ENCODE measurements at places on chromosomes 2 and 18.

- DNase-seq, result no peak
Observed at GRCh38 chr18:24185805-24186204, 46.9 kb downstream of the CABYR start.

- no peak for DNase-seq
Observed at GRCh38 chr2:145919477-145919876, 1399.6 kb upstream of the ZEB2 start.

DNA sequence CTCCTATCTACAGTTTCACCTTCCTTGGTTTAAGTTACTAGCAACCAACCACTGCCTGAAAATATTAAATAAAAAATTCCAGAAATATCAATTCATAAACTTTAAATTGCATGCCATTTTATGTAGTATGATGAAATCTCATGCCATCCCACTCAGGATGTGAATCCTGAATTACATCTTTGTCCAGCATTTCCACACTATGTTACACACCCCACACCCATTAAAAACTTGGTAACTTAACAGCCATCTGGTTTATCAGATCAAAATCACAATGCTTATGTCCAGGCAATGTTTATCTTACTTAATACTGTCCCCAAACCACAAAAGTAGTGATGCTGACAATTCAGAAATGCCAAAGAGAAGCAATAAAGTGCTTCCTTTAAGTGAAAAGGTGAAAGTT, 21.6 kb downstream of the CUL3 start:
- DNase-seq, result no peak

DNA sequence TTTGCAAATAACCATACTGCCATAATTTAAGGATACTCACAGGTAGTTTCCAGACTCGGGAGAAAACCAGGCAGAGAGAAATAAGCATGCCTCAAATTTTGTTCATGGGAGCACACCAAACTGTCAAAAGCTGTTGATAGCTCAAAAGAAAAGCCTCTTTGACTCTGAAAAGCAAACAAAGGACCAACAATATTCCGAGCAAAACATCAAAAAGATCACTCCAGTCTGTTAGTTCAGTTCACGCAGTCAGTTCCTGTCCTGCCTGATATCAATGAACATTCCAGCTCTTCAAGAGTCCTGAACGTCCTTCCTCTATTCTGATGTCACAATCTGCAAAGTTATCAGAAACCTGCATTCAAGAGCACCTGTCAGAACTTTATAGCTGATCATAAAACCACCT, 78.7 kb downstream of the RRM2 start:
- DNase-seq, result no peak

DNA sequence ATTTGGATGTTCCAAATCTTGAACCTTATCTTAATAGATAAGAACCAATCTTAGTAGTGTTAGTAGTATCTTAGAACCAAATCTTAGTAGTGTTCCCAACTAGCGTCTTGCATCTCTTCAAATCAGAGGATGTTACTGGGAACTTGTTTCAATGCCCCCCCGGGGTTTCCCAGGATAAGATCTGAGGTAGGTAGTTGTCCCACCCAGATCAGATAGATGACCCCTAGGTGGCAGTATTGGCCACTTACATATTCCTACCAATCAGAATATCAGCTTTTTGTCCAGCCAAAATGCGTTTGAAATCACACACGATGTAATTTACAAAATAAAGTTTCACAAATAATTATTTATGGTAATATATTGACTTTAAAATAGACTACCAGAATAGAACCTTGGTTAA, 314.8 kb downstream of the MBD2 start:
- DNase-seq, result no peak

GRCh38 chr18:79520478-79521390, 125.0 kb downstream of the NFATC1 start:
- DNase-seq, result no peak

DNA sequence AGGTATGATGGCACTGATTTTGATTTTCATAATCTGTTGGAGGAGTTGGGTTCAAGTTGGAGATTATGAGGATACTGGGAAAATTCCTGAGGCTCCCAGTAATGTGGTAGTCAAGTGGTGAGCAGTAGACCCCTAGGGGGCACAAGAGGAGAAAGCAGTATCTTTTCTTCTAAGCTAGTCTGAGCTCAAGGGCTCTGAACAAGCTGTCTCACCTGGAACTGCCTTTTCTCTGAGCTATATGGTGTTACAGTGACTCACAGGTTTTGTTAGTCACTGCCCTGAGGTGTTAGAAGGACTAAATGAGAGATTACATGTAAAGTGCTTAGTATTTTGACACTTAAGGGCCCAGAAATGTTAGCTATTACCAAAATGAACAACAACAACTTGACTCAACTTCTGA, 42.2 kb downstream of the CD302 start:
- no peak for DNase-seq

DNA sequence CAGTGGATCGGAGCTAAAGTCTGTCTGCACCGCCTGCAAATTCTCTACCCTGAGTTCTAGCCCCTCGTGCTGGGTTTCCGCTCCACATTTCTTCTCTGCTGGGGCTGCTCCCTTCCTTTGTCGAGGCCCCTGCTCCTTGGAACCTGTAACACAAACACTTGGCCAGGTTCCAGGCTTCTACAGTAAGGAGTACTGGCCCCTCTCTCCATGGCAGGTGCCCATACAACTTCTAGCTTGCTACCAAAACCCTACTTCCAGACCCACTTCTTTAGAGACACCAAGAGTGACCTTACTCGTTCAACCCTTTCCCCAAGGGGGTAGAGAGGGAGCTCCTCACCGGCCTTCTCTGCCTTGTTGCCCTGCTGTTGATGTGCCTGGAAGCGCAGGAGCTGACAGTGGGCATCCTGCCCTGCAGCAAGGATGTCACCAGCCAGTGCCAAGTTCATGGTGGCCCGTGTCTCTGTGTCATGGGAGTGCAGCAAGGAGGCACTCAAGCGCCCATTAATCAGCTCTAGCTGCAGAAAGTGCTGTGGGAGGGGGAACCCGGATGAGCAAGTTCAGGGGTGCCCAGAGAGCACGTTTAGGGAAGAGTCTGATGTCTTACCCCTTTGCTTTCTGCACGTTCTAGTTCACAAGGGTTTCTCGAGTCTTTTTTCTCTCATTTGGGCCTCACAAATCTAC, 1.1 kb downstream of the PREB start:
- DNase-seq, result no peak

- no peak for DNase-seq
Observed at GRCh38 chr2:109494351-109494750, 119.4 kb downstream of the SEPTIN10 start.

DNA sequence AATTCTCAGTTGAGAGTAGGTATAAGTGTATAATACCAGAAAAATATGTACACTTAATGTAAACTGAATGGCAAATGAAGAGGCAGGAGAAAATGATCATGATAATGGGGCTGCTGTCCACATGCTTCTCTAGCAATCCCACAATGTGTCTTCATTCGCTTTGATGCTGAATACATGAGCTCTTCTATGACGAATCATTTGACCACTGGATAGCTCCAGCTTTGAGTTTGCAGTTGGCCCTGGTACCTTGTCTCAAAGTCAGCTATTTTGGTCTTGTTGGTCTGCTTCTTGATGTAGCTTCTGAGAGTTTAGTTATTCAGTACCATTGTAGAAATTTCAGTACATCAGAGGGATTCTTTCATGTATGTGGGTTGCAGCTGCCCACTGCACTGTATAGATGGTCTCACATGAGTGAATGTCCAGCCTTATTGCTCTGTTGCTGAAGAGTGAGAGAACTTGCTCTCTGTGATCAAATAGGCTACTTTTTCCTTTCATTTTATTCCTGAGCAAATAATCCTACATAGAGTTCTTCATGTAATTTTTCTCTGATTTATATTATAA, 105.1 kb downstream of the TTC27 start:
- DNase-seq, result no peak

DNA sequence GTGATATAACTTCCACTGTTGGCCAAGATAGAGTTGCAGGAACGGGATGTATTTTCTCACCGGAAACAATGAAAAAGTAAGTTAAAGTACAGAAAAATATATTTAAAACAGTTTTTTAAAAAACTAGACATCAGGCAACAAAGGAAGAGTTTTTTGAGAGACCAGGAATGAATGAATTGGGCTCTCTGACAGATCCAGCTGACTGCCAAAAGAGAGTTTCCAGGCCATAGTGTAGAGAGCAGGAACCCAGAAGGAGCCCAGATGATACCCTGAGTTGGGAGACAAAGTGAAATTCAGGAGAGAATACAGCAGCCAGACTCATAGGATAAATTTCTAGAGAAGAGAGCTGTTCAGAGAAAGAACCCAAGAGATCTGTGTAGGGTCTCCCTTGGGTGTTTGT, 362.6 kb upstream of the SMIM21 start:
- no peak for DNase-seq

- no peak for DNase-seq
Observed at GRCh38 chr2:236271851-236272250, 7.6 kb upstream of the ASB18 start.

DNA sequence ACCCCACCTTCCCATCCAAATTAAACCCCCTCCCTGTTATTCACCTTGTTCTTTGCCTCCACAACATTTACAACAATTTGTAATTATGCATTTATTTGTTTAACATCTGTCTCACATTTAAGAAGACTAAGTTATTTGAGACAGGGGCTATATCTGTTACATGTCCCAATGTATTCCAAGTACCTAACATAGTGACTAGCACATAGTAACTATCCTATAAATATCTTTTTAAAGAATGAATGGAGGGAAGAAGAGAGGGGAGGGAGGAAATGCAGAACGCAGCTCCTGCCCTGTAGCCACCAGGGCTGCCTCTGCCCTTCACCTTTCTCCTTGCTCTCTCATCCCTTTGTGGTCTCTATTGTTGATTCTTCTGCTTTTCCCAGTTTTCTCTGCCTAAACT, 40.6 kb downstream of the HDHD2 start:
- DNase-seq, result no peak

DNA sequence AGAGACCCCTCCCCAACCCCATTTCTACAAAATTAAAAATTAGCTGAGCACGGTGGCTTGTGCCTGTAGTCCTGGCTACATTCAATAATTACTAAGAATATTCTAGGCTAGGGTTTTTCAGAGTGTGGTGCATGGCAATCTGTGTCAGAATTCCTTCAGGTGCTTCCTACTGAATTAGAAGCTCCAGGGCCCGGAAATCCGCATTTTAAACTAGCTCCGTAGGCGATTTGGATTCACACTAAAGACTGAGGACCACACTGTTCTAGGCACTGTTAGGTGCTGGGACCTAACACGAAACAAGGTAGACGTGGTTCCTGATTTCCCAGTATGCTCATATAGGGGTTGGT, 628 bp upstream of the ZFAND2B start:
- DNase-seq, result no peak

DNA sequence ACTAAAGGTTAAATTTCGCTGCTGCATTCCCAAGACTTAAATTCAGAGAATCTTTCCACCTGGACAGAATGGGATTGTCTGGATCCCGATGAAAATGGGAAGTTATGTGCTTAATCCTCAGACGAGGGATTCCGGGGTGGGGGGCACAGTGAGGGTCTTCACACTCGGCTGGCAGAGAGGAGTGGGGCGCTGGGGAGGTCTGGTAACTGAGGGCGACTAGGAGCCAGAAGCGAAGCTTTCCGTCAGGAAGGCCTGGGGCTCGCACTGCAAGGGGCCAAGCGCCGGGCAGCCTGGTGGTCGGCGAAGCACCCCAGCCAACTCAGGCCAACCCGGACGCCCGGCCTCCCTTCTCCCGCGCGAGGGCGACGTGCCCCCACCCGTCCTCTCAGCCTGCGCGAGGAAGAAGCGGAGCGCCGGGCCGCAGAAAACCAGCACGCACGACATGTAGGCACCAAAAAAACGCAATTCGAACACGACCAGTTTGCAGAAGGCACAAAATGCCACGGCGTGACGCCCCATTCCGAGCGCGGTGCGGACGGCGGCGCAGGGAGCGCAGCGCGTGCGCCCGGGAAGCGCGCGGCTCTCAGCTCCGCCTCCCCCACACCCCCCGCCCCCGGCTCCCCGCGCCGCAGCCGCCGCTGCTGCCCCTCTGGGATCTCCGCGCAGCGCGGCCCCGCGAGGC, 188.1 kb downstream of the ZEB2 start:
- peak; percentile 46 for DNase-seq

GRCh38 chr2:195898505-195899191, 170.0 kb downstream of the DNAH7 start:
- no peak for DNase-seq

DNA sequence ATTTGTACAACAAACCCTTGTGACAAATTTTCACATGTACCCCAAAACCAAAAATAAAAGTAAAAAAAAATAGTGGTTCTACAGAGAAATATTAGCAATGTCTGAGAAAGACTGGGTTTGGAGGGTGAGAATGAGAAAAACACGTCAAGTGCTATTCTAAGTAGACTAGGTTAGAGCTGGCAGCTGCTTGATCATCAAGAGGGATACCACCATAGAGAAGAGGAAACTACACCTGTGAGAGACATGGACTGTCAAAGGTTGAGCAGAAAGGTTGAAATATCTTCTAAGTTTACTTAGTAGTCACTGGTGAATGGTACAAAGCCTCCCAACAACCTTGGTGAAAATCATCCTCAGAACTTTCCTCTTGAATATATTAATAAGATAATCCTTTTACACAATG, 126.9 kb upstream of the ITGA4 start:
- no peak for DNase-seq

DNA sequence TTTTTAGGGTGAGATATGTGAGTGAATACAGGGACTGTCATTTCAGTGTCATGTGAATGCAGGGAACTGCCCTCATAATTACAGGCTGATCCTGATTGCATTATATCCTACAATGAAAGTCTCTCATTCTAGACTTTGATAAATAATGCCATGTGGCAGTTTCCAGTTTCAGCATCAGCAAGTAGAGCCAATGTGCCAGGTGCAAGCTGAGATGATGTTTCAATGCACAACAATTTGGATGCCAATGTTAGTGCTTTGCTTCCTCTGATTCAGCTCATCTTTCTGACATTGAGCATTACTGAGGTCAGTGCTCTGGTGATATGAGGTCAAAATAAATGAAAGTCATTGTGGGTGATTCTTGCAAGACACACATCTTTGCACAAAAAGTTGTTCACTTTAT, 63.7 kb upstream of the TFPI start:
- DNase-seq, result no peak

- no peak for DNase-seq
Observed at GRCh38 chr2:46537046-46537445, 57.7 kb downstream of the TMEM247 start.

GRCh38 chr2:30135541-30135940, 11.3 kb upstream of the YPEL5 start:
- DNase-seq, result no peak

- DNase-seq, result no peak
Observed at GRCh38 chr2:119862127-119862889, 102.6 kb downstream of the PTPN4 start.

- no peak for DNase-seq
Observed at GRCh38 chr18:58362027-58362575, 266.8 kb downstream of the ALPK2 start.

GRCh38 chr2:189514104-189514503, 66.5 kb downstream of the SLC40A1 start:
- DNase-seq, result no peak

GRCh38 chr18:36461551-36461987, 164.1 kb downstream of the FHOD3 start:
- no peak for DNase-seq

DNA sequence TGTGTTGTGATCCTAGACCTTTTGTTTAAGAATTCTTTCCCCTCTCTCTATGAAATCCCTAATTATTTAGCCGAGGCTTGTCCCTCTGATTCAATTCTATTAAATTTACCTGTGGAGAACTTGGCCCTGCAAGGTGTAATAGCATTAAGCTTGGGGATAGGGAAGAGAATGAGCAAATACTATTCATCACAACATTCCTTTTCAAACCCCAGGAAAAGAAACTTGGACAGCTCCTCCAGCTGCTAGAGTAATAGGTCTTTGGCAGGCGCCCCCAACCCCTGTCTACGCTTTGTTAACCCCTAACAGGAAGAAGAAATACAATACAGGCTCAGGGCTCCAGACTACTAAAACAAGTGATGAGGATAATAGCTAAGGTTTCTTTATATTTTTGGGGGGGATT, 957.0 kb downstream of the CPS1 start:
- DNase-seq, result no peak

Data from stimulated activated CD8-positive, alpha-beta memory T cell treated with anti-CD3 and anti-CD28 coated beads, Interleukin-7, amount 100 ng/mL, for 1 hour (primary cell).